A549 treated with CpdA at 1 μM for 4 hours (cell line): ENCODE measurements at places on chromosomes 16 and 17. TPM values are rescaled to one million over a fixed set of nuclear protein-coding genes. Genes with fewer than 3 reads are reported as not detected.

Gene ATP6V0D1
- 96.9 to 122 TPM (median 109 TPM) in 5 replicates for total RNA-seq

Gene ODAD4
- 1.1 to 2.4 TPM (median 1.7 TPM) in 5 replicates for total RNA-seq

Gene ZP2
- total RNA-seq: not detected in 5 replicates

Gene PSME3
- total RNA-seq: 225 to 304 TPM (median 243 TPM) in 5 replicates

Gene PHKB
- total RNA-seq: 26.4 to 34.0 TPM (median 30.0 TPM) in 5 replicates

Gene CRHR1
- 0.11 to 0.27 TPM (median 0.12 TPM) in 4 of 5 replicates, not detected in the other for total RNA-seq

Gene ITGB4
- total RNA-seq: 38.3 to 62.6 TPM (median 49.8 TPM) in 5 replicates

Gene GLP2R
- 8.5 to 14.7 TPM (median 9.3 TPM) in 5 replicates for total RNA-seq

Gene HAGH
- 57.1 to 73.9 TPM (median 66.5 TPM) in 5 replicates for total RNA-seq

Gene CDC42EP4
- 63.9 to 82.3 TPM (median 76.0 TPM) in 5 replicates for total RNA-seq

Gene MKS1
- 9.4 to 12.3 TPM (median 12.1 TPM) in 5 replicates for total RNA-seq

Gene KRTAP4-4
- total RNA-seq: not detected in 5 replicates

Gene HS3ST3A1
- 0.15 to 0.26 TPM in 2 of 5 replicates, not detected in the others for total RNA-seq

Gene PTGES3L
- 0.55 to 0.99 TPM (median 0.84 TPM) in 5 replicates for total RNA-seq

Gene UNC119
- total RNA-seq: 26.8 to 35.3 TPM (median 27.5 TPM) in 5 replicates

Gene CASKIN1
- 0.44 to 3.9 TPM (median 0.57 TPM) in 5 replicates for total RNA-seq

Gene GLIS2
- 23.8 to 32.9 TPM (median 31.4 TPM) in 5 replicates for total RNA-seq

Gene JUP
- total RNA-seq: 84.4 to 128 TPM (median 119 TPM) in 5 replicates

Gene SOST
- total RNA-seq: 0.05 TPM in 1 of 5 replicates, not detected in the others

Gene LDHD
- 0.55 to 0.84 TPM (median 0.76 TPM) in 5 replicates for total RNA-seq

Gene GINS2
- total RNA-seq: 28.5 to 32.7 TPM (median 32.3 TPM) in 5 replicates

Gene ATXN7L3
- total RNA-seq: 55.1 to 69.0 TPM (median 65.1 TPM) in 5 replicates

Gene ANKRD40CL
- not detected in 5 replicates for total RNA-seq

Gene KRT15
- 3.5 to 6.2 TPM (median 5.4 TPM) in 5 replicates for total RNA-seq

Gene GSDMA
- not detected in 5 replicates for total RNA-seq

Gene ARHGAP23
- 36.2 to 48.8 TPM (median 45.9 TPM) in 5 replicates for total RNA-seq

Gene MSLN
- 1.4 to 3.1 TPM (median 2.8 TPM) in 5 replicates for total RNA-seq

Gene TPSD1
- total RNA-seq: 0.03 TPM in 1 of 5 replicates, not detected in the others

Gene SNF8
- 265 to 342 TPM (median 322 TPM) in 5 replicates for total RNA-seq

Gene FBRS
- total RNA-seq: 35.7 to 49.1 TPM (median 45.8 TPM) in 5 replicates

Gene PRR15L
- total RNA-seq: 0.08 to 0.20 TPM (median 0.15 TPM) in 4 of 5 replicates, not detected in the other

Gene TBC1D3H
- total RNA-seq: not detected in 5 replicates

Gene KRTAP1-1
- total RNA-seq: not detected in 5 replicates

Gene FZD2
- 27.4 to 44.8 TPM (median 41.2 TPM) in 5 replicates for total RNA-seq

Gene PABPN1L
- not detected in 5 replicates for total RNA-seq

Gene SLC16A6
- 0.37 to 0.68 TPM (median 0.51 TPM) in 5 replicates for total RNA-seq

Gene CDYL2
- 0.28 to 0.70 TPM (median 0.46 TPM) in 5 replicates for total RNA-seq
